ENCODE measurements at places on chromosomes 3 and 15. TPM values are rescaled to one million over a fixed set of nuclear protein-coding genes. Genes with fewer than 3 reads are reported as not detected.

DNA sequence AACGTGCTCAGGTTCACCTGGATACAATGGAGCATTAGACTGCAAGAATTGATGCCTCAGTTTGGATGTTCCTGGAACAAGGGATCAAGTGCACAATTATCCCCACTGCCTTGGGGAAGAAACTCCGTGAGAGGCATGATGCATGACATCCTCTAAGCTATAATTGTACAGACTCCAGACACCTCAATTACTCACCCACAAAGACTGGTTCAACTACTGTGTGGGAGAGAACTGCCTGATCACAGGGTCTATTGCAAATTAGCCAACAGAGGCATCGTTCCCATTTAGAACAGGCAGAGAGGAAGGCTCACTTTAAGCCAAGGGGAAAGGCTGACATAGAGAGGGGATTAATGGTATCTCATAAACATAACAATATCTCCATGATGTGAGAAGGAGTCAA, 43.5 kb downstream of the ARRDC4 start:
- no peak for DNase-seq

DNA sequence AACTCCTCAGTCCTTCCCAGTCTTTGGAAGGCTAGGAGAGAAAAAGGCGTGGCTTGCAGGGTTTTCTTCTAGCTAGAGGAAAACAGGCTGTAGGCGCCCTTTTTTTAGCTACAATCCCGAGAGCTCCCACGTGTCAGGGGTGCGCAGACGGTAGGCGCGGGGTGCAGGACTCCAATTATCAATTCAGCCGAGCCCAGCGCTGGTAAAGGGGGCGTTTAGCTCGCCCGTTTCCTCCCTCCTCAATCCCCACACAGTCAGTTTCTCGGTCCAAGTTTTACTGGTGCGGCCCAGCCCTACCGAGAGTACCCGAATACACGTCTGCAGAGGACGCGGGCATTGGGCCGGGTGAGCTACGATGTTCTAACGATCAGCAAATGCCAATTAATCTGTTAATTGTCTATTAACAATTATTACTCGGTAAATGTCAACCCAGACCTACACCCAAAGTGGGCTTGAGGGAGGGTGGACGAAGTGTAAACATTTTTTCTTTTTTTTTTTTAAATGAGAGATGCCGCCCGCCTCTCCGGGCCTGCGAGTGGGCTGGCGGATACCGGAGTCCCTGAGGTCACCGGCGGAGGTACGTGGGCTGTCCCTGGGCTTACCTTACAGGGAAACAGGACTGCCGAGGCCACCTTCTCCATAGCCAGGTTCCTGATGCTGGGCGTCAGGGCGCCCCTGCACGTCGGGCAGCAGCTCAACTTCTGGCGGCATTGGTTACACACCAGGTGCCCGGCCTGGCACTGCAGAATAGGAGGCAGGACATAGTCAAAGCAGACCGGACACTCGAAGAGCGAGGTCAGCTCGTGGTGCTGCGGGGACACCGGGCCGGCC, 923 bp downstream of the SIAH2 start:
- peak; percentile 78 for DNase-seq

DNA sequence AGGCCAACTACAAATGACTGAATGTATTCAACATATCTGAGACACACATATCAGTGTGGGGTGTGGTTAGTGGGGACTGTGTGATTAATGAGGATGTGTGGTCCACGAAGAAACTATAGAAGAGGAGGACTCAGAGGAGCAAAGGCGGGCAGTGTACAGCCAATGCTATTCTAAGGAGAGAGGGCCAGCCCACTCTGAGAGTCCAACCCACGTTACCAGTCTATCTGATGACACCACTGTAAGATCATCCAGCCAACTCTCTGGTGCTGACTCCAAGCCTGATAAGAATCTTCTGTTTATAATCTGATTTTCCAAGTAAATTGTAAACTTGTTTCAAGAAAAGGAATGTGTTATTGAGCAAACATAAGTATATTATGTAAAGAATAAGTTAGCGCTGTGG, 47.2 kb downstream of the MCF2L2 start:
- no peak for DNase-seq

DNA sequence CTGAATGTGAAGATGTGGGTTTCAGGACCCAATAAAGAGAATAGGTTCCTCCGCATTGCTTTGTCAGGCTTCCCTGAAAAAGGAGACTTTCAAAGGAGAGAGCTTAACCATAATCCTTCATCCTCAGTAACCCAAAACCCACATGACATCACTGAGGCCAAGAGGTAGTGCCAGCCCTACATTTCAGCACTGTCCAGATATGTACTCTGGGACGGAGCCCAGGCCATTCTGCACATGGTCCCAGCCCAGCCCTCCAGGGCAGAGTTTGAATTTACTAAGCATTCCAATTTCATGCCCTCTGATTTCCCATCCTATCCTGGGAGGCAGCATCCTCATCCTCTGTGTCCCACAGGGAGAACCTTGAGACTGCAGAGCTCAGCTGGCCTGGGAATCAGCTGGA, 210.5 kb downstream of the GABRB3 start:
- no peak for DNase-seq

- no peak for DNase-seq
Measured at GRCh38 chr3:27907929-27908328, 185.8 kb upstream of the EOMES start.

DNA sequence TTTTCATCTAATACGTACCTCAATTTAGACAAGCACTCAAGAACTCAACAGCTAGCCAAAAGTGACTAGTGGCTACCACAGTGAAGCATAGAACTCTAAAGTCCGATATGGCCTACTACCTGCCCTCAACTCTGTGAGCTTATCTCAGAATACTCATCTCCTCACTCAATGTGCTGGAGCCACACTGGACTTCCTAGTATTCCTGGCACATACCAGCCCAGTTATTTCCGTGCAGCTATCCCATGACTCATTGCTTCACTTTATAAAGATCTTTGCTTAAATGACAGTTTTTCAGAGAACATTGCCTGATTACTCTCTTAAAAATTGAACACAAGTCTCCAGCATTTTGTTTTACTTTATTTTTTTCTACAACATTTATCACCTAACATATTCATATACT, 524.7 kb downstream of the PYDC2 start:
- DNase-seq: no peak

DNA sequence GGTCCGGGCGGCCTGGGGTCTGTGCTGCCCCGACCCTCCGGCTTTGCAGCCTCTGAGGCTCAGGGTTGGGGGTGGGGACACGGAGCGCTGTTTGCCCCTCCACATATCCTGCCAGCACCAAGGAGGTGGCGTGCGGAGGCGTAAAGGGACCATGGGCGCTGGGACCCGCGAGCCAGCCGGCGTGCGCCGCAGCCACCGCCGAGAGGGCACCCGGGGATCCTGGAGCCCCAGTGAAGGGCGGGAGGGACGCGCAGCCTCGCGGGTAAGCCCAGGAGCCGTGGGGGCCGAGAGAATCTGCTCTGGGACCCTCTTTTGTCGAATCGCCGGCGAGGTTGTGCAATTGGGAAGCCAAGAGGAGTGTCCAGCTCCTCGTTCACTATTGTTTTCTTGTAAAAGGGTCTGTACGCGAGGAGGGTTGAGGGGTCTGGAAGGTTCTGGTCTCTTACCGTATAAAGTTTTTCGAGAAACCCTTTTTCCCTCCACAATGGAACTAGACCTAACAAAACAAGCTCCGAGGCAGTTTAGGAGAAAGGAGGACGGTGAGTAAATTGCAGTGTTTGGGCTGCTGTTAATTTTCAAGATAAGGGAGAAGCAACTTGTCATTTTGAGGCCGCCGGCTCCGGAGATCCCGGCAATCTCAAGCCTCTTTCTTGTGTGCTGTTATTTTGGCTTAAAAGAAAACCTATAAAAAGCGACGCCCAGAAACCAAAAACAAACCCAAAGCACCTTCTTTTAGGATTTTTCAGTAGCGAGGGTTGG, 29.9 kb upstream of the ST3GAL6 start:
- DNase-seq: no peak

DNA sequence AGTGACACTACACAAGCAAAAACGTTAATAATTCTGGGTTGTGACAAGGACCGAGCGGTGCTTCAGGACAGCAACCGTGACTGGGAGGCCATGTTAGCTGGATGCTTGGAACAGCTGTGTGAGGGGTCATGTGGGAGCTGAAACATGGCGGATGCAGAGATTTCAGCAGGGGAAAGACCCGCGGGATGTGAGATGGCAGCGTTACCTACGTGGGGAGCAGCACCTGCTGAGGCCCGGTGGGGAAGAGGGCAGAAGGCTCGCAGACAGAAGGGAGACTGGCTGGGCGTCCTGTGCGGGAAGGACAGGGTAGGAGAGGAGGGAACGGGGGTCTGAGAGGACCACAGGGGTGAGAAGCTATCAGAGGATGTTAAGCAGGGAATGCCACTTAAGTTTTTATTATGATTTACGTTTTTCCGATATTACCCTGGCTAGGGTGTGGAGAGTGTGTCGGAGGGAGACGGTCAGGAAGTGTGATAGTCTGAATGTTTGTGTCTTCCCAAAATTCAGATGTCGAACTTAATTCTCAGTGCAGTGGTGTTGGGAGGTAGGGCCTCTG, 228.8 kb upstream of the LYSMD4 start:
- no peak for DNase-seq

- no peak for DNase-seq
Measured at GRCh38 chr15:33742306-33742705, 226.0 kb upstream of the CHRM5 start.

- no peak for DNase-seq
Measured at GRCh38 chr3:77825001-77825827, 785.3 kb downstream of the ROBO2 start.

- DNase-seq: no peak
Measured at GRCh38 chr3:10284496-10284895, 8.3 kb downstream of the GHRL start.

DNA sequence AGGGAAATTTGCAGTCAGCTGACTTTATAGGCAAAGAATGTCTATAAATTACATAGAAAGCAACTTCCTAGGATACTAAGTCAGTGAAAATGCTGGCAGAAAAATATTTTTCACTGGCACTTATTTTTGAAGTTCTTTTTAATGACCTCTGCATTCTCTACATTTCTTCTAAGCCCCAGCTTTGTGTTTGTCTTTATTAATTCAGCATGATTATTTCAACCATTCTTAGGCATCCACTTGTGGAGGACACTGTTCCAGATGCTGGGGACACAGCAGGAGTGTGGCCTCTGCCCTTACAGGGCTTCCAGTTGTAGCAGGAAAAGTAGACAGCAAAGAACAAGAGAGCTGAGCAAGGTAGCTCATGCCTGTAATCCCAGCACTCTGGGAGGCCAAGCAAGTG, 15.0 kb downstream of the LRRK1 start:
- no peak for DNase-seq

DNA sequence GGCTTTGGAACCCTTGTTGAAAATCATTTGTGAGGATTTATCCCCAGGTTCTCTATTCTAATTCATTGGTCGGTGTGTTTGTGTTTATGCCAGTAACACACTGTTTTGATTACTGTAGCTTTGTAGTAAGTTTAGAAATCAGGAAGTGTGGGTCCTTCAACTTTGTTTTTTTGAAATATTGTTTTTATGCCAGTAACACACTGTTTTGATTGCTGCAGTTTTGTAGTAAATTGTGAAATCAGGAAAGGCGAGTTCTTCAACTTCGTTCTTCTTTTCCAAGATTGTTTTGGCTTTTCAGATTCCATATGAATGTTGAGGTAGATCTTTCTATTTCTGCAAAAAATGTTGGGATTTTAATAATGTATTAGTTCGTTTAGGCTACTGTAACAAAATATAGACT, 314.6 kb downstream of the RPLP1 start:
- DNase-seq: no peak

- no peak for DNase-seq
Measured at GRCh38 chr15:90957031-90957790, 2.5 kb downstream of the RCCD1 start.

The NDUFAF3 gene
- polyA plus RNA-seq: 61.9 TPM

The TSPAN3 gene
- polyA plus RNA-seq: 556 TPM

The RSRC1 gene
- polyA plus RNA-seq: 22.4 TPM

The ZPLD1 gene
- 0.22 TPM for polyA plus RNA-seq

The CD80 gene
- polyA plus RNA-seq: 0.45 TPM
